Transverse colon (tissue), 4 donors: ENCODE measurements at places on chromosomes 12 and 14. TPM values are rescaled to one million over a fixed set of nuclear protein-coding genes. Genes with fewer than 3 reads are reported as not detected.

Gene PTPRO
- total RNA-seq = 5.8 TPM

Gene UNG
- 6.7 TPM for total RNA-seq

Gene PGF
- 9.7 TPM for total RNA-seq

Gene ATP23
- 41.8 TPM for total RNA-seq

Gene A2M
- 91.0 TPM for total RNA-seq

Gene MYBPC1
- total RNA-seq = 182 TPM

Gene TCL1B
- not detected for total RNA-seq

DNA sequence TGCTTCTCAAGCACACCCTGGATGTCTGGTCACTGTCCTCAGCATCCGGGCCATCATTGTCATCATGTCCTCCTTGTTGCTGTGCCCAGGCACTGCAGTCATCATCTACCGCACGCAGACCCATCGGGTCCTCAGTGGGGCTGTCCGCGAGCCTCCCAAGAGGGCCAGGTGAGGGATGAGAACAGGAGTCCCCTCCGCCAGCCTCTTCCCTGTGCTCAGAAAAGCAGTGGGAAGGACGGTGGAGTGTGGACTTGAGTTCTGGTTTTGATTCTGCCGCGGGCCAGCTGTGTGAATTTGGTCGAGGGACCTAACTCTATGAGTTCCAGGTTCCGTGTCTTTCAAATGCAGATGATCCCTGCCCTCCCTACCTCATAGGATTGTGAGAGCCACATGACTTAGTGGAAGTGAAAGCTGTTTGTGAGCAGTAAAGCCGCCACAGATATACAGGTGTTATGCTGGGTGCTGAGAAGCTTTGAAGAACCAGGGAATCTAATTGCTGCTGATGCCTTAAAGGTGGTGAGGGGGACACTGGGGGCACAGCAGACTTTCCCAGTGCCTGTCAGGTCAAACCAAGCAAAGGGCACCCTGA, 122.9 kb upstream of the RAP1B start:
- H3K4me1 ChIP-seq = no peaks in the 10 kb centered on the region
- DNase-seq = no peak
- no peaks in the 10 kb centered on the region for H3K27me3 ChIP-seq
- no peak overlapping the region for H3K27ac ChIP-seq
- no peaks in the 10 kb centered on the region for H3K36me3 ChIP-seq
- no peak overlapping the region for H3K4me3 ChIP-seq

DNA sequence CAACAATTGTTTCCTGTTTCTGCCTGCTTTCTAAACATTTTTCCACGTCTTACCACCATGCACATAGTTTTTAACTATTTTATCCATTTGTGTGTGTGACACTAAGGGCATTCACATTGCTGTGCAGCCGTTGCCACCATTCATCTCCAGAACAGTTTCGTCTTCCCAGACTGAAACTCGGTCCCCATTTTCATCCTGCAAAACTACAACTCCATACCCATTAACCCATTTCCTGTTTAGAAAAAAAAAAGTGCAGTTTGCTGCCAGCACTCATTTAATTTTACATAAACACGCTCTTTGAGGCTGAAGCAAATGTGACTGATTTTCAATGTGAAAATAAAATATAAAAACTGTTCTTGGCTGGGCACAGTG, 15.5 kb downstream of the UBC start:
- no peak for DNase-seq
- H3K27ac ChIP-seq = peak overlapping the region; percentile 20
- no peaks in the 10 kb centered on the region for H3K27me3 ChIP-seq
- H3K36me3 ChIP-seq = no peaks in the 10 kb centered on the region

DNA sequence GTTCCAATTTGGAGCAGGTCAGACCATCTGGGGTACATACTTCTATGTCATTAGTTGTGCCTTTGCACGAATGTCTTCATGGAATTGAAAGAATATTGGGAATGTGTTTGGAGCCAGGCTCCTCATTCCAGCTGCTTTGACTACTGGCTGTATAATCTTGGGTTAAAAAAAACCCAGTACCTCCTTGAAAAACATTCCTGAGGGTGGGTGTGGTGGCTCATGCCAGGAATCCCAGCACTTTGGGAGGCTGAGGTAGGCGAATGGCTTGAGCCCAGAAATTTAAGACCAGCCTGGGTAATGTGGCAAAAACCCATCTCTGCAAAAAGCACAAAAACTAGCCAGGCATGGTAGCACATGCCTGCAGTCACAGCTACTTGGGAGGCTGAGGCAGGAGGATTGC, 125.6 kb downstream of the TTC8 start:
- H3K36me3 ChIP-seq = no peaks in the 10 kb centered on the region
- no peak overlapping the region for H3K27ac ChIP-seq
- H3K4me1 ChIP-seq = no peaks in the 10 kb centered on the region
- no peak overlapping the region for H3K4me3 ChIP-seq

DNA sequence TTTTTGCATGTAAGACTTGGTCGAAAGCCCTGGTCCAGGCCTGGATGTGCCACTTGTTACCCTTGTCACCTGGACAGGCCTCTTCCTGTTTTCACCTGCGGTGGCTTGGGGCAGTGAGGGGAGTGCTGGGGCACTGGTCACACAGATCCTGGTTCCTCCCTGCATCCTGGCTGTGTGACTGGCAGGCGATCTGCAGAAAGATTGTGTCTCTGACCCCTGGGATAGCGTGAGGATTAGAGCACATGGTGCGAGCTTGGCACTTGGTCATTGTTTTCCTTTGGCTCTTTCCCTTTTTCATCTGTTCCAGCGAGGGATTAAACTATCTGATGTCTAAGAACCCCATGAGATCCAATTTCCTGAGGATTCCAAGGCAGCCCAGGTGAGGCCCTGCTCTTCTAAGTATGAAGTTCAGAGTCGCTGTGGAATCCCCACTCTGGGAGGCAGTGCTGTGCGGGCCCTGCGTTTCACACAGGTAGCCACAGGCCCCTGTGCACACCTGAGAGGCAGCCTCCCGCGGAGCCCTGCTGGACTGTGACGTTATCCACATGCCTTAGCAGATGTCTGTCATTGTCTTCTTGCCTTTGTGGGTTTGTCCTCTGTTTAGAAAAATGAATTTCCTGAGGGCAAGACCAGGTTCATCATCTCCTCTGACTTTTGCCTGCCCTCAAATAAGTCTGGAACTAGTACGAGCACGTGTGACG, 288.4 kb downstream of the CACNA1C start:
- no peak for DNase-seq
- no peak overlapping the region for H3K4me3 ChIP-seq
- H3K36me3 ChIP-seq = no peaks in the 10 kb centered on the region

GRCh38 chr12:105221583-105222283, 14.2 kb downstream of the APPL2 start:
- no peaks in the 10 kb centered on the region for H3K36me3 ChIP-seq
- no peak overlapping the region for H3K27ac ChIP-seq
- no peak overlapping the region for H3K4me3 ChIP-seq
- peaks cover 37% of the 10 kb centered on the region for H3K4me1 ChIP-seq
- no peak for DNase-seq
- no peaks in the 10 kb centered on the region for H3K27me3 ChIP-seq

DNA sequence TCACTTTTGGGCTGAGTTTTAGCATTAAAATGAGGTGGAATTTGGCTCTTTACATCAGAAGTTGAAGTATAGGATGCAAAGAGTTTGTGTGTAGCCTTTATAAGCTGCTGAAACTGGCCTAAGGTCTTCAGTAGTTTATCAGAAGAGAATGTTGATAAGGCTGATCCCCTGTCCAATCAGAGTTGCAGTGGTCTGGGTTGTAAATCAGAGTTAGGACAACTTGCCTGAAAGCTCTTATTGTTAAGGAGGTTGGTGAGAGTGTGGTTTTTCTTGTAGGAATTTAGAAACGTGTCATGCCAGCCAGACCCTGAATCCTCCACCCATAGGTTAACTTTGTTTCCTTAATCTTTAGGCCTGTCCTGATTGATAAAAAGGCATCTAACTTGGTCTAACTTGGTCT, 143.5 kb downstream of the ST8SIA1 start:
- no peak for DNase-seq
- no peak overlapping the region for H3K4me3 ChIP-seq
- H3K27me3 ChIP-seq = no peaks in the 10 kb centered on the region
- no peaks in the 10 kb centered on the region for H3K36me3 ChIP-seq
- no peak overlapping the region for H3K27ac ChIP-seq
- no peaks in the 10 kb centered on the region for H3K4me1 ChIP-seq

DNA sequence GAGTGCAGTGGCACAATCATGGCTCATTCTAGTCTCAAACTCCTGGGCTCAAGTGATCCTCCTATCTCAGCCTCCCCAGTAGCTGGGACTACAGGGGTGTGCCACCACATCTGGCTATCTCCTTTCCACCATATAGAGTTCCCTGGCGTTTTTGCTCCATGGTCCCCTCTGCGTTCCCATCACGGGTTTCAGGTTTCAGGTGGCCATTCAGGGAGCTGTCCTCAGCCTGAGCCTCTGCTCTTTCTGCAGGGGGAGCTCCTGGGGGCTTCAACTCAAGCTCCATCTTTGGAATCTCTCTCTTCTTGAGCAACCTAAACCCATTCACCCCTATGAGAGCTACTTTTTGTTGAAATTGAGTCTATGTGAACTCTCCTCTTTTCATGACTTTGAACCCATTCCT, 11.6 kb downstream of the SMIM41 start:
- DNase-seq = no peak
- H3K4me3 ChIP-seq = no peak overlapping the region
- H3K36me3 ChIP-seq = no peaks in the 10 kb centered on the region
- no peak overlapping the region for H3K27ac ChIP-seq
- peaks cover 4% of the 10 kb centered on the region for H3K4me1 ChIP-seq
- peaks cover 13% of the 10 kb centered on the region for H3K27me3 ChIP-seq

DNA sequence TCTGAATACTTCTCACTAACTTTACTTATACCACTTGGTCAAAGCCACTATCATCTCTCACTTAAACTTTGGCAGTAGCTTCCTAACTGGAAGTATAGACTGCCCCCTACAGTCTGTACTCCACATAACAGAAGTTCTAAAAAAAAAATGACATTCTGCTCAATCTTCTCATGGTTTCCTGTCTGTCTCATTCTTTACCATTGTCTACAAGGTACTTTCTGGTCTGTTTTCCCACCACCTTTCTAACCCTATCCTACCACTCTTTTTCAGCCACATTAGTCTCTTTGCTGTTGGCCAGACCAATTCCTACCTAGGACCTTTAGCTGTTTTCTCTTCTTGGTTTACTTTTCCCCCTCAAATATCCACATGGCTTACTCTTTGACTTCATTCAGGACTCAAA, 14.7 kb downstream of the CPSF6 start:
- H3K36me3 ChIP-seq = peaks cover 30% of the 10 kb centered on the region
- no peak overlapping the region for H3K4me3 ChIP-seq
- no peak for DNase-seq
- H3K27ac ChIP-seq = no peak overlapping the region

DNA sequence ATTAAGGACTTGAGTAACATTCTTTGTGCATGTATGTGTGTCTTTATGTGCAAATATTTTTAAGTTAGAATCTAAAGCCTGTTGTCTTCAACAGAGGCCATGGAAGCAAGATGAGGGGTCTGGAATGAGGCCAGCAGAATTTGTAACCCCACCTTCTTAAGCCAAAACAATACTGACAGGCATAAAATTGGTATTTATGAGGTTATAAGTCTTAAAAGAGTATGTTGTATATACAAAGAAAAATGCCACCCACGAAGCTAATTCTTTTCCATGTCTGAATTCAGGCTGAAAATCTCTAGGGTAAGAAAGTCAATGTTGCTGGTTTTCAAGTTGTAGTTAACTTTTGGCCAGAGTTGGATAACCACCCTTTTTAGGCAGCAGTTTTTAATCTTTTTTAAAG, 86.2 kb upstream of the TMTC1 start:
- no peaks in the 10 kb centered on the region for H3K4me1 ChIP-seq
- H3K27ac ChIP-seq = no peak overlapping the region
- no peak for DNase-seq
- no peaks in the 10 kb centered on the region for H3K27me3 ChIP-seq
- no peak overlapping the region for H3K4me3 ChIP-seq
- no peaks in the 10 kb centered on the region for H3K36me3 ChIP-seq

DNA sequence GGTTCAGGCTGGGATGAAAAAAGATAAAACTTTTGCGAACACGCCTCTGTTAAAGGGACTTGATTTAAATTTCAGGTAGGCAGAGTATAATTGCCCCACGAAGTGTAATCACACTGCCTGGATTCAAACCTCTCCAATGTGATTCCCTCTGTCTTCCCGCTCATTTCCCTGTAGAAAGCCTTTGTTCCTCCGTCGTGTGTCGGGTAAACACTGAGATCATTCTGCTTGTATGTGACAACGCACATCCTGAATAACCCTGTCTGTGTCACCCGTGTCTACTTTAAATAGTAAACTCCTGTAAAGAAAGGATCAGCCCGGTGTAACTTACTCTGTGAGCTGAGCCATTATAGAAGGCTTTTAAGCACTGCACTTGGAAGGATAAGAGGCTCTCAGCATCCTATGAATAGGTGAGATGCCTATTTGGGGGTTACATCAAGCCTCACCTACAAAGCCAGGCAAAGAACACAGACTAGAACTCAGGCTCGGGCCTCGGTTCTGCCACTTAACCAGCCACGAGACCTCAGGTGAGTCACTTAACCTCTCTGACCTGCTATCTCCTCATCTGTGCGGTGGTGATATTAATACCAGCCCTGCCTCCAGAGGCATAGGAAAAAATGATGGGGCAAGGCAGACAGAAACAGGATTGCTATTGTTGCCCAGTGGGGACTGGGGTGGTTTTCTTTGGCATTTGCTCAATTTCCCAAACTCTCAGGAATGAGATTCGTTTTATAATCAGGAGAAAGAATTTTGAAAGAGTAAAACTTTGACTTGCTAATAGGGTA, 74.2 kb downstream of the RBM19 start:
- no peaks in the 10 kb centered on the region for H3K4me1 ChIP-seq
- no peaks in the 10 kb centered on the region for H3K36me3 ChIP-seq
- DNase-seq = no peak

GRCh38 chr12:115296613-115297198, 612.7 kb upstream of the TBX3 start:
- DNase-seq = no peak
- no peak overlapping the region for H3K4me3 ChIP-seq
- H3K27ac ChIP-seq = no peak overlapping the region
- H3K36me3 ChIP-seq = no peaks in the 10 kb centered on the region
- no peaks in the 10 kb centered on the region for H3K27me3 ChIP-seq
- no peaks in the 10 kb centered on the region for H3K4me1 ChIP-seq

DNA sequence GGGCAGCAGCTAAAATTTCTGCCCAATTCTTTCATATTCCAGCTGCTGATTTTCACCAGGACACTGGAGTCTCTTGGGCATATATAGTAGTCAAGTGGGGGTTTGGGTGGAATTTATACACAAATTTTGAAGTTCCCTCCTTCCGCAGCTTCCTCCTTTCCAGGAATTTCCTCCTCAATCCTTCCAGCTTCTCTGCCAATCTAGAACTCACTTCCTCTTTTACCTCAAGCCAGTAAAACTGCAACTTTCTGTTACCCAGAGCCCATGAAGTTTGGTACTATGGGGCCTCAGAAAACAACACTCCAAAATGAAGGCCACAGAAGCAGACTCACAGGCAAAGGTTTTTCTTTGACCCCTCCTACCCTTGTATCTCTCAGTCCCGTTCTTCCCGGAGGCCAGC, 51.7 kb upstream of the G2E3 start:
- H3K27me3 ChIP-seq = peaks cover 6% of the 10 kb centered on the region
- H3K4me3 ChIP-seq = no peak overlapping the region
- no peak overlapping the region for H3K27ac ChIP-seq
- no peak for DNase-seq
